Adipocyte (in vitro differentiated cells): ENCODE measurements at places on chromosomes 1 and 21.

- DNase-seq = no peak
These were observed 93.5 kb downstream of the KIF26B start for GRCh38 chr1:245248231-245248731.

- no peak for DNase-seq
These were observed 308.5 kb downstream of the MRPL39 start for GRCh38 chr21:25298512-25299491.

GRCh38 chr1:23371987-23372880 lies 2.6 kb upstream of the ZNF436 start:
- DNase-seq = no peak

DNA sequence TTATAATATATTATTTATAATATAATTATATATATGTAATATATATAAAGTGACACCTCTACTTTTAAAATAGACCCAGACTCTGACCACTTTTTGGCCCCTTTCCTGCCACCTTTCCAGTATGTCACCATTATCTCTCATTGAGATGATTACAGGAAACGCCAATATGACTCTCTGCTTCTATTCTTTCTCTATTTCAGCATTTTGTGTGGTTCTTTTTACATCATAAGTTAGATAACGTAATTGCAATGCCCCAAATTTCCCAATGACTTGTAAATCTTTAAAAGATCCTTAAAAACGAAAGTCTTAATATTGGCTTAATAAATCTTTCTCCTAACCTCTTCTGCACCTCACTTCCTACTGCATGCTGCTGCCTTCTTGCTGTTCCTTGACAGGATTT lies 8.1 kb upstream of the GBP5 start:
- no peak for DNase-seq

DNA sequence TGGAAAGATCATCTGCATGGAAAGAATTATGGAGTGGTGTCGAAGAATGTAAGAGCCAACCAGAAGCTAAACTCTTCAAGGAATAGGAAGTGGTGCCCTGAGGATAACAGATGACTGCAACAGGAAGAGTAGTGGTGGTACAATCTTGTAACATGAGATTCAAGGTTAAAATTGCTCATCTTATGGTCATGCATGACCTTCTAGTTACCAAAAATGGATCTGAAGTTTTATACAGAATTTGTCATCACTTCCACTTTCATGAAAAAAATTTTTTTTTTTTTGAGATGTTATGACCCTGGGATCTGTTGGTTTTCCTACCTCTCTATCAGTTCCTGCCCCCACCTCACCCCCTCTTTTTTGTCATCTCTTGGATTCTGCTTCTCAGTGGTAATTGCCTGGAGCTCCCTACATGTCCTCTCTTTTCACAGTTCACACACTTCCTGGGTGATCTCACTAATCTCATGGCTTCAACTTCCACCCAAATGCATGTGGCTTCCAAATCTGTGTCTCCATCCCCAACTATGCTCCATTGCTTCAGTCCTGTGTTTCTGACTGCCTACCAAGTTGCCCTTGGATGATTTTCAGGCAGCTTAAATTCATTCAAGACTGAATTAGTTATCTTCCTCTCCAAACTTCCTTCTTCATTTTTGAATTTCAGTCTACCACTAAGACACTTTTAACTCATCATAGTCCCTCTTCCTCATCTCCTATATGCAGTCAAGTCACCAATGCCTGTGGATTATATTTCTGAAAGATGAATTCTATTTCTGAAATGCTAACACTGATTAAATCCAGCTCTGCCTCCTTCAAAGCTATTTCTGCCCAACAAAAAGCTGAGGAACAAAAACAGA lies 48.4 kb downstream of the SLAMF6 start:
- DNase-seq = no peak

- no peak for DNase-seq
These were observed 50.9 kb downstream of the ITPKB start for GRCh38 chr1:226688056-226688748.

DNA sequence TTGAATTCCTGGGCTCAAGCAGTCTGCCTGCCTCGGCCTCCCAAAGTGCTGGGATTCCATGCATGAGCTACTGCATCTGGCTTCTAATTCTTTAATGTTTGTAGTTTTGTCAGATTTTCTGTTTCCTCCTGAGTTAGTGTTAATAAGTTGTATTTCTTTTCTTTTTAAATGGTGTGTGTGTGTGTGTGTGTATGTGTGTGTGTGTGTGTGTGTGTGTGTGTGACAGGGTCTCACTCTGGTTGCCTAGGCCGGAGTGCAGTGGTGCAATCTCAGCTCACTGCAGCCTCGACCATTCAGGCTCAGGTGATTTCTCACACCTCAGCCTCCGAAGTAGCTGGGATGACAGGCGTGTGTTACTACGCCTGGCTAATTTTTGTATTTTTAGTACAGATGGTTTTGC lies 50.2 kb downstream of the ADARB1 start:
- no peak for DNase-seq

GRCh38 chr1:92572520-92572919 lies 85.8 kb upstream of the GFI1 start:
- no peak for DNase-seq

DNA sequence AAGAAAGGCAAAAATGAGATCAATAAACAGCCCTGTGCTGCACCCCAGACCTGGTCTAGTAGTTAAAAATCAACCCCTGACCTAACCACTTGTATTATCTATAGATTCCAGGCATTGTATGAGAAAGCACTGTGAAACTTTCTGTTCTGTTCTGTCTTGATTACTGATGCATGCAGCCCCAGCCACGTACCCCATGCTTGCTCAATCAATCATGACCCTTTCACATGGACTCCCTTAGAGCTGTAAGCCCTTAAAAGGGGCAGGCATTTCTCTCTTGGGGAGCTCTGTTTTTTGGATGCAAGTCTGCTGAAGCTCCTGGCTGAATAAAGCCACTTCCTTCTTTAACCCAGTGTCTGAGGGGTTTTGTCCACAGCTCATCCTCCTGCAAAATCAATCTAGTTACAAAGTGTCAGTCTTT lies 24.2 kb upstream of the CD34 start:
- DNase-seq = no peak

DNA sequence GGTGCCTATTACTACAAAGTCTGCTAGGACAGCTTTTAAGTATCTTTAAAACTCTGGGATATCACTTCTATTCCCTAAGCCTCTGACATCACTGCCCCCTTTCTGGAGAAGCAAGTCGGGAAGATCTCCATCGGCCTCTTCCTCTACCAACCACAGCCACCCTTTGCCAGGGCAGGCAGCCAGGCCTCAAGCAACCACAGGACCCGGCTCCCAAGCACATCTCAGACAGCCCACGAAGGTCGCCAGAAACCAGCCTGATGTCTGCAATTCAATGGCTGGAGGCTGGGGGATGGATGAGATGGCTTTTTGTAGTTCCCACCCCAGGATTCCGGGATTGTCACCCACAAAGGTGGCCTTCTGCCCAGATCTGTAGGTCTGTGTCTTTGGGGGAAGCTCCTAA lies 70.7 kb downstream of the LGR6 start:
- DNase-seq = no peak

DNA sequence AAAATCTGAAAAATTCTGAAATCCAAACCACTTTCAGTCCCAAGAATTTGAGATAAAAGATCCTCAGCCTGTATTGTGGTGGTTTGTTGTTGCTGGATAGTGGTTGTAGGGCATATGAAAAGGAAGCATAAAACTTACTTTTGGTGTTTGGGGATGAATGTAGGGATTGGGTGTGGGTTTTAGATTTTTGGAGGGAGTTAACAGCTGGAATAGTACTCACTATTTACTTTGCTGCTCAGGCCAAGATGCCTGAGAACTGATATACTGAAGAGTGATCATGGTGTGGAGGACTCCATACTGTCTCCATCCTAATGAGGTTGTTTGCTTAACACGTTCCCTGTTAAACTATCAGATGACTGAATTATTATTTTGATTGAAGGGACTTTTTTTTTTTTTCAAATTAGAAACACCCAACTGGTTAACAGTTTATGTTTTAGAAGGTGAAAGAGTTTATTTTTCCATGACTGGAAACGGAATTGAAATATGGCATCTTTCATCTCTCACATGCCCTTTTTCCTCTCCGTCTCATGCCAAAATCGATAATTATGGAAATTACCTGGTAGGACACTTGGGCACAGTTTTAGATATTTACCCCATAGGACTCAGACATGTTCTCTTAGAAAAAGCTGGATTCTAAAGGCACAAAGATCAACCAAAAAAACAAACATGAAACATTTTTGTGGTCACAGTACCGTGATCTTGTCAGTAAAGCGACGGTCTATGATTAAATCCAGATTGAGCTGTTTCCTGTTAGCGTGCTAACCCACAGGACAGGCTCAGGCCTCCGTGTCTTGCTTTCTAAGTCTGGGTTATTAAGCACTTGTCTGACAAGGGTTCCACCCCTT lies 37.3 kb downstream of the RGL1 start:
- DNase-seq = peak; percentile 98

- peak; percentile 24 for DNase-seq
These were observed 2.1 kb downstream of the KCNK2 start for GRCh38 chr1:215084621-215085020.

DNA sequence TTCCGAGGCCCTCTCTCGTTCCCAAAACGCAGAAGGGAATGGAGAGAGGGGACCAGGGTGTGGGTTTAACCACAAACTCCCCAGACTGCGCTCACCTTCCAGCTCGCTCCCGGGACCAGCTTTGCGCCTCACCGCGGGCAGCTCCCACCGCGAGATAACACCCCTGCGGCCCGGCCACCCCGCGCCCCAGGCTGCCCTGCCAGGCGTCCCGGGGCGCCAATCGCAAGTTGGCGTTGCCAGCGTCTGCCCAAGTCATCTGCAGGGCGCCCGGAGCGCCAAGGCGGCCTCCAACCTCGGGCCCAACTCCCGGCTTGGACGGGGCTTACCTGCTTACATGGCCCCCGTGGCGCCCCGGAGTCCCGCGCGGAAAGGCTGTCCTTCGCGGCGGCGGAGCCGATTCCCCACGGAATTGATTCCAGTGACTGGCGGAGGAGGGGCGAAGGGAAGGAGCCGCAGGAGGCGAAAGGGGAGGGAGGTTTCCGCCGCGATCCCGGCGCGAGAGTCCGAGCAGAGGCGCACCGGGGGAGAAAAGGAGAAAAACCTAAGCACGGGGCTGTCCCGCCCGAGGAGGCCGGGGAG lies 456 bp downstream of the PTPN14 start:
- peak; percentile 75 for DNase-seq

DNA sequence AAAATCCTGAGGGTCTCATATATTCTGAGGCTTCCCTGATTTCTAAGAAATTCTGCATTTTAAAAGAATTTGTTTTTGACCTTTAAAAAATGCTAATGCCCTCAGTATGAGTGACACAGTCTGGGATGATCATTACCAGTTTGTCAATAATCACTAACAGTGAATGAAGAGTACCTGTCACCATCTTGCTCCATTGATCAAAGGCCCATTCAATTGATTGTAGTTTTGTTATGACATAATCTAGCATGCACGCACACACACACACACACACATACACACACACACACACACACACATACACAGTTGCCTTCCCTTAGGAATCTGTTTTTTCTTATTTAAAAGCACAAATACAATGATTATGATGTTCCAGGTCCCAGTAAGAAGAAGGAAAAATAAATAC lies 250.4 kb downstream of the NFIA start:
- DNase-seq = no peak

DNA sequence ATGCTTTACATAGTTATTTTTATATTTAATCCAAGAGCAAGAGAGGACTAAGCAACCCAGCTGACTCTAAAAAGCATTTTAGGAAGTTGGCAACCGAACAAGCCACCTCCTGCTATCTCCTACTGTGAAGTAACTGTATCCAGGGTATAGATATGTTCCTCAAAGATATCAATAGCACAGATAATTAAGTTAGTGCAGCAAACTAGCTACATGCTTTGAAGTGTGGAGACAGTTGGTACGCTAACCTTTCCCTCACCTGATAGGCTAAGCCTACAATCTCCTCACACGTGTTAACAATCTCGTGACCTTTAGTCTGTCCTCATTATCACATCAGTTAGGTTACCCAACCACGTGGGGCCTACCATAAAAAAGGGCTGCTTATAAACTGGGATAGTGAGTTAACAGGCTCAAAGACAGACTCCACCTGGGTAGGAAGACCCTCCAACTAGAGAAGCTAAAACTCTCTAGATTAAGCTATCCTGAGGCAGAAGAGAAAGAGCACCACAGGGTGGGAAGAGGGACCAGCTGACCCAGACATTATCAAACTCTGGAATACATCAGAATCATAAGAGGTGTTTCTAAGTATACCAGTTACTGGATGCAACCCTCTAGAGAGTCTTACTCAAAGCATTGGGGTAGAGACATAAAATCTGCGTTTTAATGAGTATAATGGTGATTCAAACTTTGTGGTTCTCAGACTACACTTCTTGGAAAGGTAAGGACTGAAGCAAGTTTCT lies 340.1 kb upstream of the ESRRG start:
- DNase-seq = no peak

- DNase-seq = peak; percentile 82
These were observed 41.9 kb downstream of the CEP170 start for GRCh38 chr1:243213045-243213787.
